ENCODE measurements at places on chromosomes 13 and 19.

DNA sequence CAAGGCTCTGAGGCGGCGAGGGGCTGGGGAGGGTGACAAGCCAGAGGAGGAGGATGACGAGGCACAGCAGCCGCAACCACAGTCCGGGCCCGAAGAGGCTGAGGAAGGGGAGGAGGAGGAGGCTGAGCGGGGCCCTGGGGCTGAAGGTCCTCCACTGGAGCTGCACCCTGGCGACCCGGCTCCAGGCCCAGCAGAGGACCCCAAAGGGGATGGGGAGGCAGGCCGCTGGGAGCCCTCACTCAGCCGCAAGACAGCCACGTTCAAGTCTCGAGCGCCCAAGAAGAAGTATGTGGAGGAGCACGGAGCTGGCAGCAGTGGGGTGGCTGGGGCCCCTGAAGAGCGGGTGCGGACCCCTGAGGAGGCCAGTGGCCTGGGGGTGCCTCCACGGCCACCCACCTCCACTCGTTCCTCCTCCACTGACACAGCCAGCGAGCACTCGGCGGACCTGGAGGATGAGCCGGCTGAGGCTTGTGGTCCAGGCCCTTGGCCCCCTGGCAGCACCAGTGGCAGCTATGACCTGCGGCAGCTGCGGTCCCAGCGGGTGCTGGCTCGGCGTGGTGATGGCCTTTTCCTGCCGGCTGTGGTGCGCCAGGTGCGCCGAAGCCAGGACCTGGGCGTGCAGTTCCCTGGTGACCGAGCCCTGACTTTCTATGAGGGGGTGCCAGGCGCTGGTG, 2.9 kb downstream of the CIC start:
- DNase-seq: no peak

- no peak for DNase-seq
Measured at GRCh38 chr13:75399168-75399878, 82.6 kb downstream of the TBC1D4 start.

GRCh38 chr19:19748249-19748938, 15.5 kb upstream of the ZNF14 start:
- DNase-seq: no peak

DNA sequence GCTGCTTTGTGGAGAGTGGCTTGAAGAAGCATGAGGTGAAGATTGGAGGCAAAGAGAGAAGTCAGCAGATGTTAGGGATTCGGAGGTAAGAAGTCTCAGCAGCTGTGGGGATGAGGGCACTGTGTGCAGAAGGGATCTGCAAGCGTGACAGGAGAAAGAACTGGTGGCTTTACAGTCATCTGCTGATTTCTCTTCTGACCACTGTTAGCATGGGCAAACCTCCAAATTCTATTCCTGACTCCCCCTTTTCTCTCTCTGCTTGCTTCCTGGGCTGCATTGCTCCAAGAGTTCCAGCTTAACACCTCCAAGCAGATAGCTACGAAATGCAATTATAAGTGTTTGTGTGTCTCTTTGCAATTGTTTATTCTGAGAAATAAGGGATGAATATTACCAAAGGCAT, 159.6 kb downstream of the GGACT start:
- no peak for DNase-seq

DNA sequence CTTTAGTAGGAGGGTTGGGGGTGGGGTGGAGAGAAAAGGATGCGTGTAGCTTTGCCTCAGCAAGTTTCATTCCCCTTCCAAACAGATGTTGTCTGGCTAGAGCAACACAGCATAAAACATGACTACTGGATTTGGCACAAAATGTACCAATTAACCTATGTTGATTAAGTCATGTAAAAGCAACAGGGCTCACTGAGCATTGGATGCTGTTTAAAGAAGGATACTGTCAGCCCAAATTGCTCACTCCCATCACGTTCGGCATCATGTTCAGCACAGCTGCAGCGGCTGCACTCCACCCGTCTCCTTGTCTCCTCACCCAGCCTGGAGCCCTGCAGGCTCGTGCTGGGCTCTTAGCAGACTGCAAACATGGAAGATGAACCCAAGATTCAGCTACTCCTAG, 77.5 kb downstream of the DLEU7 start:
- DNase-seq: no peak
